Ureter (tissue), 1 donor: ENCODE measurements at places on chromosomes 5 and 9.
A peak's percentile ranks its signal among the peaks of the same experiment; 100 is the strongest.

DNA sequence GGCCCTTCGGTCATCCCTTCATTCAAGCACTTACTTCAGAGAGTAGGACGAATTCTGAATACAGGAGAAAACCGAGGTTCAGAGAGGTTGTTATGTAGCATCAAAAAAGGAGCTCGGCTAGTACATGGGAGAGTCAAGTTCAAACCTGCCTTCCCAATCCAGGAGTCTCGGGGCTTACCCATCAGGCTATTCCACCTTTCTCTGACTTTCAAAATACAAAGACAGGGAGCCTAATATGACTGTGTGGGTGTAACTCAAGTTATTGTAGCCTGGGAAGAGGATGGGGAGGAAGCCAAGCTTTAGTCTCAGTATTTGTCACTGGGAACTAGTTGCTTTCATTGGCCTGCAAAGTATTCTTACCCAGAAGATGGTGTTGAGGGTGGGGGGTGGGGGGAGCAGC is 274.8 kb upstream of the PANK3 start:
- DNase-seq = no peak

DNA sequence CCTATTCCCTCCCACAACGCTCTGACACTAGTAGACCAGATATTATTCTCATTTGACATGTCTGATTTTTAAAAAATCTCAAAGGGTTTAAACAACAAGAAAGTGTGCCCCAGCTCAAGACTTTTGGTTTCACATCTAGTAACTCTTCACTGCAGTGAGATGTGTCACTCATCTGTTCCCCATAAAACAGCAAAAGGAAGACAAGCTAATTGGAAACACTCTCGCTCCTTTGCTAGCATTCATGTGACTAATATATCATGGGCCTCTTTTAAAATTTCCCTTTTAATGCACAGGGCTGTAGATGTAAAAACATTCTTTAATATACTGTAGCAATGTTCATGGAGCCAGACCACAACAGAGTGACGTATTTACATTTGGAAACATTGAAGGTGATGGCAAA is 372.6 kb downstream of the ZNF608 start:
- DNase-seq = no peak

GRCh38 chr5:179605026-179605833 is 18.2 kb downstream of the HNRNPH1 start:
- no peak for DNase-seq

DNA sequence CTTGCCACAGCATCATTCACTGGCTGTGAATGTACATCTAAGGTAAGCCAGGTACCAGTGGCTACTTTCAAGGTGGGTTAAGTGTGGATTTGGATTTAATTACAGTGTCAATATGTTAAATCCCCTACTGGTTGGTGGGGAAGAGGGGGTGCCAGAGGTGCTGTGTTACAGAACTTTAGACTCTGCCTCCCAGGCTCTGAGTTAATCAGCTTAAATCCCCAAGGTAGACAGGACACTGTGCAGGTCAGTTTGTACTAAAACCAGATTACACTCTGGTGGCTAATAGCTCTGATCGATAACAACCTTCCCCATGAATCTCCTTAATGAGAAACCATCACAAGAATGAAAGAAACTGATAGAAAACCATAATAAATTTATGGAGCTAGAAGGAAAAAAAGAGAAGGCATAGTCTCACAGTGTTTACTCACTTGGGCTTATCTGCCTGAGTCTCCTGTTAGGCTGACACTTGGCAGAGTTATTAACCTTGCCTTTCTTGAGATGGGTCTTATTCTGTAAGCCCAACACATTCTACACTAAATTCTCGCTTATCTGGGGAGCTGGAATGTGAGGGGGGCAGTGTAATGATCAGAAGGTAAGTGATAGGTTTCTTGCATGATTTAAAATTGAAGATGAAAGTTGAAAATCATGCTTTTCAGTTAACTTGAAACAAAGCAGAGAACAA is 106.8 kb downstream of the LMNB1 start:
- no peak for DNase-seq

GRCh38 chr5:108379722-108380530 is 2.0 kb downstream of the FBXL17 start:
- DNase-seq = no peak

- DNase-seq = no peak
Measured at GRCh38 chr5:141799507-141800167, 78.6 kb downstream of the PCDH1 start.

GRCh38 chr5:91328743-91329142 is 54.4 kb downstream of the ARRDC3 start:
- no peak for DNase-seq

DNA sequence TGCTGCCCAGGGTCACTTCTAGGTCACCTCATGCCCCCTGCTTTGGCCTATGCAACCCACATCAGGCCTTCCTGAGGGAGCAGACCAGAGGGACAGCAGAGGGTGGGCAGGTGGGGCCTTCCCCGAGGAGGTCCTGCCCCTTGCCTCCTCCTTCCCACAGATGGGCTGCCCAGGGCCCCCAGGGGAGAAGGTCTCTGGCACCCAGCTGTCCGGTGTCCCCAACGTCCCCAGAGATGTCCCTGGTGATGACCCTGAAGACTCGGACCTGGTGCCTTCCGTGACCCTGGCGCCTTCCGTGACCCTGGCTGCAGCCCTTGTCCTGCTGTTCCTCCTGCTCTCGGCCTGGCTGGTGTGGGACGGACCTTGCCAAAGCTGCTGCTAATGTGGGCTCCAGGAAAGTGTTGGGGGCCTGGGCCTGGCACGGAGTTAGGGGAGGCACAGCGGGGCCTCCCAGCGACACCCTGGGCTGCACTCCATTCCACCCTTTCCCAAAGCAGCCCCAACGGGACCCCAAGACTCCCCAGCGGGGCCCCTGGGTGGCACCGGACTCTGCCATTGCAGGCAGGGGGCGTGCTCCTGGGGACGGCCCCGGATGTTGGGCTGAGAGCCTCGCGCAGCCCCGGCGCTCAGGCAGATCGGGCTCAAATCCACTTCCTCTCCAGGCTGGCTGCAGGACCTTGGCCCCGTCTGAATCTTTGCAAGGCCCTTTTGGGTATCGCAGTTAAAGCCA is 6.8 kb upstream of the SLC2A6 start:
- no peak for DNase-seq

DNA sequence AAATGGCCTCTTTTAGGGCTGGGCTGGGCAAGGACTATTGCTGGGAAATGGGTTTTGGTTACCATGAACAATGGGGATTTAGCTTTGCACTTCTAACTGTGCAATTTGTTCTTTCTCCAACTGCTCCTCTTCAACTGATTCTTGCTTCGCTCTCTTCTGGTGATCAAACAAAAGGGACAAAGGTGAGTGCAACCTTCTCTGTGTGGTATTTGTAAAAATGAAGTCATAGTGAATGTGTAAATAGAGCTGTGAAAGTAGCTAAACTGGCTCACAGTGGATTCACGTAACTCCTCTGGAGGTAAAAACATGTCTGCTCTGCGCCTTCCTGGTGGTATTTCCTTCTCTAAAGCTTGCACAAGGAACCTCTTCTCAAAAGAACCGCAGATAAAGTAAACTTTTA is 20.9 kb upstream of the SPINK14 start:
- DNase-seq = no peak

DNA sequence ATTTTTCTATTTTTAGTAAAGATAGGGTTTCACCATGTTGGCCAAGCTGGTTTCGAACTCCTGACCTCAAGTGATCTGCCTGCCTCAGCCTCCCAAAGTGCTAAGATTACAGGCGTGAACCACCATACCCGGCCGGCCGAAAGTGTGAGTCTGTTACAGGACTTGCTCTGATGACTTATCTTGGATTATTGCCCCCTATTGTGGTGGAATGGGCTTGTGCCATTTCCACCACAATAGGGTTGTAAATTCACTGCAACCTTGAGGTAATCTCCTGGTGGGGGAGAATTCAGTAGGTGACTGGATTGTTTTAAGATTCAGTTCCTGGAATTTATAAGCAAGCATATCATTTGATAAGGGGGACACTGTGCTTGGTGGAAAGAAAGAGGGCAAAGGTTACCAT is 15.0 kb upstream of the HMGCR start:
- no peak for DNase-seq

DNA sequence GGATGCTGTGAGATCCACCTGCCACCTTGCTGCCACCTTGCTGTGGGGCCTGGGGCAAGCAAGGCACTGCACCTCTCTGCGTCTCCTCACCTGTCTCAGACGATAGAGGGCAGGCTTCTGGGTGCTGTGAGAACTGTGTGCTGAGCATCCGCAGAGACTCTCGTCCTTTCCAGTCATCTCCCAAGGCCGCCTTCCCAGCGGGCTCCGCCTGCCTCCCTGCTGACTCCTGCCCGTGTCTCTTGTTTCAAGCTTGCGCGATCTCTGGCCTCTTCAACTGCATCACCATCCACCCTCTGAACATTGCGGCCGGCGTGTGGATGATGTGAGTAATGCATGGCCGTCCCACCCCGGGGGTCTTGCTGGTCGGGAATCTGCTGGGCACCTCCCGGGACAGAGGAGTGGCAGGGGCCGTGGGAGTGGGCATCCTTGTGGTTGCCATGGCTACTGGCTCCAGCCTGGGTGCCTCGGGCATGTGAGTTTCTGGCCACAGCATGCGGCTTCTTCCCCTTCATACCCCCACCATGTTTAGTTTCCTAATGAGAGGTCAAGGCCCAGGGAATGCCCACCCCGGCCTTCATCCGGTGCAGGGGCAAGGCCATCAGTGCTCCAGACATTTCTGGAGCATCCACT is 3.6 kb downstream of the CACFD1 start:
- no peak for DNase-seq

DNA sequence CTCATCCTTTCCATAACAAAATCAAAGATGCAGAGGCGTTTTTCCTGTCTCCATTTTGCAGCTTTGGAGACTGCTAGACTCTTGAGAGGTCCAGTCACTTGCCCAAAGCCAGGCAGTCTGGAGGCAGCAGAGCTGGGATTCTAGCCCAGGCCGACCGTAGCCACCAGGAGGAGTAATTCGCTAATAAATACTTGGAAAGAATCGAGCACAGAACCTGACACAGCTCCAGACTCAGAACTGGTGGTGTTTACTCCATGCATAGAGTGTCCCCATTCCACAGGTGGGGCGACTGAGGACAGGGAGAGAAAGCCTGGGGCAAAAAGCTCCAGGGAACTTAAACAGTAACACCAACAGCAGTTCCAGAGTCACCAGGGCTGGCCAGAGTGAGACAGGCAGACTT is 10.7 kb upstream of the CERCAM start:
- no peak for DNase-seq

DNA sequence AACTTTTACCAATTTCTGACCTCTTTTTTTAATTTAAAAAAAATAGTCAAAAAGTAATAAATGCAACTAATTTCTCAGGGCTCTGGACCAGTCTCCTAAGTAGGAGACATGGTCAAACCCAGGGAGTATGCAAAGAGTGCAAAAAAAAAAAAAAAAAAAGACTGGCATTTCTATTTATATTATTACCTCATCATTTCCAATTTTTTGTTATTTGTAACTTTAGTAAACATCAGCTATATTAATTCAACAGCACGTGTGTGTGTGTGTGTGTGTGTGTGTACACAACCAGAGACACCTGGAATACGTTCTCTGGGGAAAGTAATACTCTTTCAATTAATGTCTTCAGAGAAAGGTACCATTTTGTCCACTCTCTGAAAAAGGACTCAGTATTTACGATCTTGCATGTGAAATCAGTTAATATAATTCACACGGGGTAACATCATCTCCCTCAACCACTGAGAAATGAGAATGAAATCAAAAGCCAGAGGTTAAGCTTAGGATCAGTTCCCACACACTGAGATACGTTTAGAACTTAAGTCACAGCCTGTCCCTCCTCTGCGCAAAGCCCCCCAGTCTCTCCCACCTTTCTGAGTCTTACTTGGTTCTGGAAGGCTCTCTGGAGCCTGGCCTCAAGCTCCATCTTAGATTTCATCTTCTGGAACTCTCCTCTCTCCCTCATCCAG is 21.9 kb downstream of the ZNF608 start:
- DNase-seq = no peak

DNA sequence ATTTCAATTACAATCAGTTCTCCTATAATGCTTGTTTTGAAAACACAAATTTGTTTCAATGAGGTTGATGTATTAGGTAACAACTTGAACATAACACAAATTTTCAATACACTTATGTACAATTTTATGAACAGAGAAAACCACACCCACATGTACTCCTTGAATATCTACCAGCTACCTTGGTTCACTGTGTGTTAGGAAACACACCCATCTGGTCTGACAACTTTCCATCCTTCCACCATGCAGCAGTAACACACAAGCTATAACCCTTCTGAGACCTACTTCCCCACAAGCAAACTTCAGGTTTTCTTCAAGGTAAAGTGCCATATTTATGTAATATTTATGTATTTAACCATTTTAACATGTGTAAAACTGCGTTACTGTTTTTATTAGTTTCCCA is 36.4 kb upstream of the UBQLN1 start:
- DNase-seq = no peak

- DNase-seq = no peak
Measured at GRCh38 chr5:89117124-89117644, 234.2 kb upstream of the MEF2C start.

GRCh38 chr5:134439210-134439654 is 27.6 kb upstream of the CDKN2AIPNL start:
- peak; percentile 88 for DNase-seq

DNA sequence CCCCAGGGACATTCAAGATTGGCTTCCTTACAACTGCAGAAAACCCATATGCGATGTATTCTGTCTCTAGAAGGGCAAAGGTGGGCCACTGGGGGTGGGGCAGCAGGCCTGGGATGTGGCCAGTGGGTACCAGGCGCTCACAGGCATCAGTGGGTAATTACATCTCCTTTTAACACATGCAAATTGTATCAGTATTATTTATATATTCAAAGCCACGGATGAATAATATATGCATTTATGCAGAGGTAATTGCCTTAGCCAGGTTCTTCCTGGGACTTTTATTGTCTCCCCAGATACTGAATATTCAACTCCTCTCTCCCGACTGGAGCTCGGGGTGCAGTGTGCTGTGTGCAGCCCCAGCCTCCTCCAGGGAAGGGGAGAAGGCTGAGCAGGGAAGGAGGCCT is 109.4 kb upstream of the MVB12B start:
- DNase-seq = no peak

GRCh38 chr5:27062451-27062850 is 24.1 kb upstream of the CDH9 start:
- no peak for DNase-seq

GRCh38 chr5:164051745-164052144 is 546.3 kb downstream of the MAT2B start:
- no peak for DNase-seq

- DNase-seq = no peak
Measured at GRCh38 chr5:93674866-93675459, 66.4 kb downstream of the POU5F2 start.

- no peak for DNase-seq
Measured at GRCh38 chr5:175825893-175826292, 45.5 kb upstream of the CPLX2 start.

- no peak for DNase-seq
Measured at GRCh38 chr5:124065508-124065907, 553.5 kb downstream of the CSNK1G3 start.

- DNase-seq = no peak
Measured at GRCh38 chr5:157865781-157866180, 6.8 kb upstream of the CLINT1 start.

DNA sequence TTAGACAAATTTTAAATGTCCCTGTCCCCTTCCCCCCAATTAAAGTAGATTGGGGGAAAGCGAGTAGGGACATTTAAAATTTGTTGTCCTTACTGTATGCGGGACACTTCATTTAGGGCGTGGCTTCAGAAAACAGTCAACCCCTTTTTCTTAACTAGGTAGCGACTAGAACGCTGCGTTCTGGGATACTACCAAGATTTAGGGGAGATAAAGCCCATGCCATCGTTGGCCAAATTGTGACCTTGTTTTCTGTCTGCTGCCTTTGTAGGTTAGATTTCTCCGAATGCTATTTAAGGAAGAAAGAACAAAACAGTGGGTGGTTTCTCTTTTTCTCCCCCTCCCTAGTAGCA is 1.2 kb downstream of the CKS2 start:
- DNase-seq = no peak

- DNase-seq = no peak
Measured at GRCh38 chr9:94611638-94612068, 18.0 kb upstream of the FBP2 start.
